ENCODE measurements at places on chromosomes 16 and 17.

DNA sequence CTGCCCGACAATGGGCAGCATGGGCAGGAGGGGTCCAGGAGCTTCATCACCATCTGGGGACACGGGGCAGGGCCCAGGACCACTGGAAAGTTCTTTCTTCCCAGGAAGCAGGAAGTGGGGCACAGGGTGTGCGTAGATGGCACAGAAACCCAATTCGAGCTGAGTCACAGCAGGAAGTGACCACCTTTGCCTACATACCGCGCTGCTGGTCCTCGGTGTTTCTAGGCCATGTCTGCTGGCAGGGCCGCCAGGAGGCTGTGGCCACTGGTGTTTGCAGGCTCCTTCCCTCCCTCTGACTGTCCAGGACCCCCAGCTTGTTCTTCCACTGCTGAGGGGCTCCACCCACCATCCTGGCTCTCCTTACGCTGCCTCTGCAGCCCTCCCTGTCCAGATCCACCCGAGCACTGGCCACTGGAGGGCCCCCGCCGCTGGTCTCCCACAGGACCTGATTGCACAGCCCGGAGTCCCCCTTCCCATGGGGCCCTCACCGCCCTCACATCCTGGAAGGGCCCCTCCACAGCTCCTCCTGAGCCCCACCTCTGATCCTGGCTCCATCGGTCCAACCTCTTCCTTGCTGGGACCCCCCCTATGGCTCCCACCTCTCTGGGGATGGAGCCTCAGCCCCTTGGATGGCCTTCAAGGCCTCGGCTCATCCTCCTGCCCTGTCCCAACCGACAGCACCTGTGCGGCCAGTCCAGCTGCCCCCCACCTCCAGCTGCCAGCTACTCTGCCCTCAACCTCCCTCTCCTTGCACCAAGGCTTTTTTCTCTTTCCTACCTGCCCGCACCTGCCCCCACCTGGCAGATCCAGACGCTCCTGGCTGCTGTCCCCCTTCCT is 14.5 kb upstream of the RASD1 start:
- peak; percentile 17 for DNase-seq

GRCh38 chr16:65548470-65548869 is 426.6 kb upstream of the CDH11 start:
- DNase-seq = peak; percentile 52

DNA sequence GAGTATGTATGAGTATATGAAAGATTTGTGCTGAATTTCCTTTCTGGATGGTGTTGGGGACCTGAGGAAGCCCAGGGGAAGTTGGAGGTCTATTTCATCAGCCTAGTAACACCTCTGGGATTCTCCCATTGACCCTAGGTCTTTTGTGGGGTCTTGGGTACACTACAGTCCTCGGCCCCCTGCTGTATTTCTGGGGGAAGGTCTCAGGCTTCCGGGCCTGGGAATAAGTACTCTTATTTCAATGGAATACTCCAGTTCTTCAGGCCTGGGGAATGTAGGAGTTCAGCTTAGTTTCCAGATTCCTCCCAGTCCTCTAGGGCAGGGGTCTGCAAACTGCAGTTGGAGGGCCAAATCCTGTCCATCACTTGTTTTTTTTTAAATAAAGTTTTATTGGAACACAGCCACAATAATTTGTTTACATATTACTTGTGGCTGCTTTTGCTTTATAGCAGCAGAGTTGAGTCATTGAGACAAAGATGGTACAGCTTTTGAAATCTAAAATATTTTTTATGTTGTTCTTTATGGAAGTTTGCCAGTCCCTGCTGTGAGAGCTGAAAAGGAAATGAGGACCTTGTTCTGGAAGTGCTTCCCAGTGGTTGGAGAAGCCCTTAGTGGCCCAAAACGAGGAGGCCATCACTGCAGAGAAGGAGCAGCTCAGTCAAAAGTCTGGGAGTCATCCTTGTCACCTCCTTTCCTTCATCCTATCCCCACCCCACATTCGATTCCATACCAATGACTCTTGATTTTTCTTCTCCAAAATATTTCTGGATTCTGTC is 142.5 kb upstream of the HS3ST2 start:
- no peak for DNase-seq

- DNase-seq = no peak
Observed at GRCh38 chr17:33529816-33530215, 236.7 kb upstream of the ASIC2 start.

- DNase-seq = peak; percentile 89
Observed at GRCh38 chr17:39144416-39144840, 7.0 kb downstream of the PLXDC1 start.

DNA sequence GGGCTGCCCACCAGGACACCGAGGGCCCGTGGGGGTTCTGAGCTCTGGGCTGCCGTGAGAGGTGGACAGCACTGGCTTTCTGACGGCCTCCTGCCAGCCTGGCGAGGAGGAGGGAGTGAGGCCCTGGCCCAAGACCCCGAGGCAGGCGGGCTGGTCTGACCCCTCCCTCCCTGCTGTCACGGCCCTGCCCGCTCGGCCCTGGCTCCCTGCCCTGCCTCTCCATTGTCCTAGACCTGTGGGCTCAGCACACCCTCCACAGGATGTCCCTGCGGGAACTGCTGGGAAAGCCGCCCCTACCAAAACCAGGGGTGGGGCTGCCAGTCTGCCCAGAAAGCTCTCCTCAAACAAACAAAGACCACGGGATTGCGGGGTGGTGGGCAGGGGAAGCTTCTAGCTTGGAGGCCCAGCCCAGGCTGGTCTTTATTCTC is 20.7 kb downstream of the SPNS2 start:
- DNase-seq = no peak

GRCh38 chr16:28121527-28121926 is 58.0 kb upstream of the GSG1L start:
- no peak for DNase-seq

GRCh38 chr17:82388922-82389283 is 17.3 kb downstream of the UTS2R start:
- DNase-seq = no peak

GRCh38 chr17:29238133-29238850 is 8.4 kb upstream of the CRYBA1 start:
- peak; percentile 61 for DNase-seq

- DNase-seq = no peak
Observed at GRCh38 chr16:29256501-29256981, 150.0 kb downstream of the NPIPB11 start.

- peak; percentile 19 for DNase-seq
Observed at GRCh38 chr16:53502331-53503269, at the start of gene AKTIP. Gene AKTIP (minus strand): TSS chr16:53503209. CDS start chr16:53500259, 2,950 bp downstream.

DNA sequence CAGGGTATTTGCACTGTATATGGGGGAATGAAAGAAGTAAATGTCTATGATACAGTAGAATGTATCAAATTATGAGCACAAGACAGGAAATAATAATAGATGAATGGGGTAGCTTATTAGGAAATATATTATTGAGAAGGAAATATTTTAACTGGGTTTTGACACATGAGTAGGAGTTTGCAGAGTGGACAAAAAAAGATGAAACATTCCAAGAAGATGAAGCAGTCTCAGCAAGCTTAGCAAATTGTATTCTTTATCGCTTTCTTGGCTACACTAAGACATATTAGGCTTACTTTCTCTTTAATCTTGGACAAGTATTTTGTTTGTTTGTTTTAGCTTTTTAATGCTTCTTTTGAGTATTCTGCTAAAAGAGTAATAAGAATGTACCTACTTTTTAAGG is 1.3 kb upstream of the KRTAP4-9 start:
- DNase-seq = no peak

DNA sequence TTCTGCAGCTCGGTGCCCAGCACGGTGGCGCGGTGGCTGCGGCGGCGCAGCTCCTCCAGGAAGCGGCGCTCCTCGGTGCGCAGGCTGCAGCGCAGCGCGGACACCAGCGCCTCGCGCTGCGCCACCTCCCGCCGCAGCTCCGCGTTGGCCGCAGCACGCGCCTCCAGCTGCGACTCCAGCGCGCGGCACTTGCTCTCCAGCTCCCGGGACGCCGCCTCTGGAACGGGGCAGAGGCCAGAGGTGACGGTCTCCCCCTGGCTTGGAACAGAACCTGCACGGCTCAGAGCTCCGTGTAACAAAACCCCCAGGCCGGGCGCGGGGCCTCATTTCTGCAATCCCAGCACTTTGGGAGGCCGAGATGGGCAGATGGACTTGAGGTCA is 13.2 kb upstream of the CLUH start:
- no peak for DNase-seq

- peak; percentile 24 for DNase-seq
Observed at GRCh38 chr16:11306997-11307638, 26.0 kb upstream of the PRM1 start.

- DNase-seq = no peak
Observed at GRCh38 chr17:29283496-29283895, 10.5 kb downstream of the NUFIP2 start.

DNA sequence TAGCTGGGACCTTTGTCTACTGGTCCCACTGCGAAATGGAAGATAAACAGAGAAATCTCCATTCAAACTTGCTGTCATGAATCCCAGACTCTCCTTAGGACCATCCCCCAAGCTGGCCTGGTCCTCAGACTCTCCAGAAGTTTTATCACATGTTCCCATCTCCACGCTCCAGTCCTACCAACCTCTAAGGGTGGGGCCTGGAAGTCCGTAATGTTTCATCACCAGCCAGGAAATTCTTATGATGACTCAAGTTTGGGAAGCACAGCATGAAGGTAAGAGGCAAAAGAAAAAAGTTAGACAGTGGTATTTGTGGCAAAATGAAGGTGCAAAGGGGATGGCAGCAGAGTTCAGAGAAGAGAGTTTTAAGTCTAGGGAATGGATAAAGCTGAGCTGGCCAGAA is 52.7 kb downstream of the ZNF18 start:
- DNase-seq = peak; percentile 47

DNA sequence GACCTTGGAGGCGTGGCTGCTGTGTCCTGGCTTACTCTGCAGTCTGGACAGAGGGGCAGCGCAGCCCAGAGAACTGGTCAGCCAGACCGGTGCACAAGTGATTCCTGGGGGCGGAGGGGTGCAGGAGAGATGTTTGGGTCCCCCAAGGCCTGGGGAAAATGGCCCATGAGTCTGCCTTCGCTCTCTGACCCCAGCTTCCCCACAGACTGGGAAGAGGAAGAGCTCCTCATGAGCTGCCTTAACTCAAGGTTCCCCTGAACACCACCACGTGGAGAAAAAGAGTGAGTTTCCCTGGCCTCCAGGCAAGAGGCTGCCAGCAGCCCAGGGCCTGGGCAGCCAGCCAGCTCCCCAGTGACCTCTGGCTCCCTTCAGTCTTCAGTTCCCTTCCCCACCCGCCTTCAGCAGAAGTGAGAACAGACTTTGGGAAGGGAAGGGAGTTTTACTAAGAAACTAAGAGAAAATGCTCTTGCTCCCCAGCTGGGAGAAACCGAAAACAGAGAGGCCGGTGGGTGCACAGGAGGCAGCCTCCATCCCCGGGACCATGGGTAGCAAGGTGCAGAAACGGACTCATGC is 2.0 kb upstream of the C17orf99 start:
- DNase-seq = peak; percentile 87

DNA sequence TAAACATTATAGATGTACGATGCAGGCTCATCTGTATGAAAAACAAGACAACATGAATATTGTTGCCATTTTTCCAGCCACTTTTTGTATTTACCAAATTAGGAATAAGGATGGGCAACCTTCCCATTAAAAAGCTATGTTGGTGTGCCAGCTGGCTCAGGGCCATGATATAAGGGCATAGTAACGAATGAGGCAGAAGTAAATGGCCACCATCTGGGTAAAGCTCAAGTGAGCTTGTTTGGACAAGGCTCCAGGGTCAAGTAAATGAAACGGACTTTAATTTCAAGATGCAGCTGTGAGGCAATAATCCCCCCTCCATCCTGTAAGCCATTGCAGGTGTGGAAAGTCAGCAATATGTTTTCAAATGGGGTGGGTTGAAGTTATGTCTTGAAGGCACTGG is 930.9 kb upstream of the CDH8 start:
- no peak for DNase-seq

DNA sequence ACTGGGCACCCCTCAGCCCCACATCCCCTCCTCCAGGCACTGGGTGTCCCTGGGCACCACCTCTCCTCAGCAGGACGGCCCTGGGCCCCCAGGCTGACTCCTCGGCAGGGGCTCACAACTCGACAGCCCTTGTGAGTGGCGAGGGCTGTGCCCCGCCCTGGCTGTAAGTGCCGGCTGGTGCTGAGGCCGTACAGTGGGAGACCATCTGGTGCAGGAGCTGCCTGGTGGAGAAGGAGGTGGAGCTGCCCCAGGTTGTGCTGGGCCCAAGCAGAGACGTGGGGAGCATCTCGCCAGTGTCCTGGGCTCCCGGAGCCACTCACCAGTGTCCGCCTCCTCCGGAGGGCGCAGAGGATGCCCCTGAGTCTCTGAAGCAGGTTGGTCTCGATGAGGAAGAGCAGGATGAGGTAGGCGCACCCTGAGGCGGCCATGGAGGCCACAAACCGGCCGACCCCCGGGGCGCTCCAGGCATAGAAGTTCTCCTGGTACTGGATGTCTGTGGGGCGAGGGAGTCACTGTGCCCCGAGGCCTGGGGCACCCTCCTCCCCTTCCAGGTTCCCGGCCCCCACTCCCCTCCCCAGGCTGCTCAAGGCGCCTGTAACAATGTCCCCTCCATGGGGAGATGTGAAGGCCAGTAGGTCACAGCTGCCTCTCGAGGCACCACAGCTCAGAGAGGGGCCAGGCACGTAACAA is 15.1 kb upstream of the RNPS1 start:
- DNase-seq = no peak

GRCh38 chr16:57773655-57774295 is 28.5 kb downstream of the KIFC3 start:
- DNase-seq = no peak

DNA sequence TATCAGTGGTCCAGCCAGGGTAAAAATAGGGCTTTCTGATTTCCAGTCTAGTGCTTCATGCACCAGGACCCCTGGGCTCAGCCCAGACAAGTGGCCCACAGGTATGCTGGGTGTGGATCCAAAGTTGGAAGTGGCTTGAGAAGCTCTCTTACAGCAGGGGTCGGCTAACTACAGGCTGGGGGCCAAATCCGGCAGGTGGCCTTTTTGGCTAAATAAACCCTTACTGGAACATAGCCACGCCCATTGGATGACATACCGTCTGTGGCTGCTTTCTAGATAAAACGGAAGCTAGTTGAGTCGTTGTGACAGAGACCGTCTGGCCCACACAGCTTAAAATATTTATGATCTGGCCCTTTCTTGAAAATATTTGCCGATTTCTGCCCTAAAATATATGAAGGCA is 119.0 kb upstream of the CDC42EP4 start:
- peak; percentile 29 for DNase-seq

GRCh38 chr16:25317732-25318316 is 60.2 kb upstream of the ZKSCAN2 start:
- DNase-seq = no peak

- DNase-seq = no peak
Observed at GRCh38 chr17:66900126-66901010, 64.1 kb upstream of the CACNG4 start.

DNA sequence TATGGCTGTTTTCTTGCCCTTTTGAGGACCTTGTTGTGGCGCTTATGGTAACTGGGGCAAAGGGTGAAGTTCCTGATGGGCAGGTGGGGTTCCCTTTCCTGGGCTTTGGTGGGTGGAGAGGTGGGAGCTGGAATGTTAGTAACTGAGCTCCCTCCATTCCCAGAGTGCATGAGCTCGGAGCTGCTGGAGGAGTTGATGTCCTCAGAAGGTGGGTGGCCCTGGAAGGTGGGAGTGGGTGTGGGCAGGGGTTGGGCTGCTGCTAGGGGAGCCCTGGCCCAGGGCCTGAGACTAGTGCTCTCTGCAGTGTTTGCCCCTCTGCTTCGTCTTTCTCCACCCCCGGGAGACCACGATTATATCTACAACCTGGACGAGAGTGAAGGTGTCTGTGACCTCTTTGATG is 1.2 kb upstream of the ELMO3 start:
- no peak for DNase-seq

All from M059J (cell line).